ENCODE measurements at places on chromosomes 7 and 10.

GRCh38 chr7:151314401-151314800 is 27.2 kb upstream of the NUB1 start:
- DNase-seq: no peak

- DNase-seq: no peak
Measured at GRCh38 chr7:18530224-18531179, 35.0 kb downstream of the HDAC9 start.

DNA sequence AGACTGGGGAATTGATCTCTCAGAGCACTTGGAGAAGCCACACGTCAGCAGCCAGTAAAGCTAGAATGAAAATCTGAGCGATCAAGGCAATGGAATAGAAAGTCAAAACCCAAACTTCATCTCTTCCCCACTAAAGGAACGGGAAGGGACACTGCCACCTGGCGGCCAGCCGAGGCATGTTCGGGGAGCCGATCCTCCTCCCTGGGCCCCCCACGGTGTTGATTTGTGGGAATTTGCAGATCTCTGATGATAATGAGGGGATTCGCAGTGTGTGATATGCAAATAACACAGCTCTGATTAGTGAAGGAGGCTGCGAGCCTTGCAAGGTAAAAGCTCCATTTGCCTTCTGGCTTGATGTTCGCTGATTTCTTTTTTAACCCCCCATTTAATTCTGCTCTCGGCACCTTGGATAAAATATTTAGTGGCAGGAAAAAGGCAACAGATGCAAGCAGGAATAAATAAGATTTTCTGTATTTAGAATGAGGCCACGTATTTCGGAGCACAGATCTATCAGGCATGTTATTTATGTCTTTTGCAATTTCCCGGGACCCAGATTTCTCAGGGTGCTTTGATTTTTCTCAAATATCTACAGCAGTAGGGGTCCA is 258.6 kb downstream of the PAXIP1 start:
- DNase-seq: no peak

DNA sequence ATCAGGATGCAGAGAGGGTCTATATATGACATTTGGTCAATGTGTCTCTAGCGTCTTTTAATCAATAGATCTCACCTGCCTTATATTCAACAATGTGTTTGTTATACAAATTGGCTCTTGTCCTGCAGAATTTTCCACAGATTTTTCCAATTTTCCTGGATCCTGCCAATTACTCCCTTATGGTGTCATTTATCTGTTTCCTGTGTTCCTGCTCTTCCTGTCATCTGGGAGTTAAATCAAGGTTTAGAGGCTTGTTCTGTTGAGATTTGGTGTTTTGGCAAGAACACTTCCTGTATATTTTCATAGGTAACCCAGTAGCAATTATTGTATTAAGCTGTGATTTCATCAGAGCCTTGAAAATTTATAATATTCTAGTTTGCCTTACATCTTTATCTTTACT is 8.8 kb upstream of the C10orf71 start:
- DNase-seq: no peak

GRCh38 chr10:6363511-6363910 is 160.8 kb downstream of the PFKFB3 start:
- DNase-seq: no peak

DNA sequence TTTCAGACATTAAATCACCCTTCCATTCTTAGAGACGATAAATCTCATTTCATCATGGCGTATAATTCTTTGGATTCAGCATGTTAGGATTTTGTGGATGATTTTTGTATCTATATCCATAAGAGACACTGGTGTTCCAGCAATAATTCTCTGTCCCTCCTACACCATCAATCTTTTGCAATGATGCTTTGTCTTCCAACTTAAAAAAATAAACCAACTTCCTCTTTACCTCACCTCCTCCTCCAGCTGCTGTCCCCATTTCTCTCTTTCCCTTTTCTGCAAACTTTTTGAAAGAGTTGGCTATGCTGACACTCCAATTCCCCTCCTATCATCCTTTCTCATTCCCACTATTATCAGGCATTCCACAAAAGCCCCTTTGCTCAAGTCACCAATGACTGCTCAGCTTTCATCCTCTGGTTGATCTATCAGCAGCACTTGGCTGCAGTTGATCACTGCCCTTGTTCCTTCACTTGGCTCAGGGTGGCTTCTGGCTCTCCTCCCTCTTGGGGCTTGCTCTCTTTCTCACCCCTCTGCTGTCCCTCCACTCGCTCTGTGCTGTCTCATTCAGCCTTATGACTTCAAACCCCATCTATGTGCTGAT is 130.0 kb downstream of the ARHGAP22 start:
- DNase-seq: no peak

- DNase-seq: no peak
Measured at GRCh38 chr10:49153971-49154370, 20.1 kb upstream of the FAM170B start.

DNA sequence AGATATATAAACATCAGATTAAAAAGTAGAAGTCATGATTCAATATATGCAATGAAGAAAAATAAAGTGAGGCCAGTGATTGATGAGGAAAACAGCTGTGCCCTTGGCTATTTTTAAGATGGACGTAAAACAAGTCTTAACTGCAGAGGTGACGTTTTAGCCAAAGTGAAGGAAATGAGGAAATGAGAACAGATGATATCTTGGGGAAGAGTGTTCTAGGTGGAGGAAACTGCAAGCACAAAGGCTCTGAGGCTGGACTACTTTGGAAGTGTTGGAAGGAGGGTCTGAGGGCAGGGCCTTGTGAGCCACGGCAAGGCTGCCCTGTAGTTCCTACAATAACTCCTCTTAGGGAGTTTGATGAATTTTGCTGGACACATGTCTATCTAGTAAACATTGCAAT is 140.5 kb upstream of the AKR1E2 start:
- no peak for DNase-seq

DNA sequence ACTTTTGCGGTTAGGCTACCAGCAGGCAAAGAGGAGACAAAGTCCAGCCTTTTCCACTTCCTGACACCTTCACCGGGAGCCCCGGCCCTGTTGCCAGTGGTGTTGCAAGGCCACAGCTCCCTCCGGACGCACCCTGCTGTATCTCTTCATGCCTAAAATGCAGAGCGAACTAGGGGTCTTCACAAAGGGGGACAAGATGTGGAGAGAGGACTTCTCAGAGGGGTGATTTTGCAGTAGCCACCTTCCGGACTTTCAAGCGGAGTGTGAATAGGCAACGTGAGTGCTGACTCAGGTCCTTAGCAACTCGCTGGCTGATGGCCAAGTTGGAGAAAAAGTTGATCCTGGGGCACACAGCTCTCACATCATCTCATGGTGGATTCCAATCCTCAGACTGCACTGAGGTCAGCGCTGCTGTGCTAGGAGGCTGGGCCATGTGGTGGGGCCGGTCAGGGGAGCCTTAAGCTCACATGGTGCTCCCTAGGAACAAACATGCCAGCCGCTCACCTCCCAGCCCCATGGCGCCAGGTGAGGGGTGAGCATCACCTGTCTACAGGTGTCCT is 166.3 kb downstream of the LCOR start:
- DNase-seq: no peak

DNA sequence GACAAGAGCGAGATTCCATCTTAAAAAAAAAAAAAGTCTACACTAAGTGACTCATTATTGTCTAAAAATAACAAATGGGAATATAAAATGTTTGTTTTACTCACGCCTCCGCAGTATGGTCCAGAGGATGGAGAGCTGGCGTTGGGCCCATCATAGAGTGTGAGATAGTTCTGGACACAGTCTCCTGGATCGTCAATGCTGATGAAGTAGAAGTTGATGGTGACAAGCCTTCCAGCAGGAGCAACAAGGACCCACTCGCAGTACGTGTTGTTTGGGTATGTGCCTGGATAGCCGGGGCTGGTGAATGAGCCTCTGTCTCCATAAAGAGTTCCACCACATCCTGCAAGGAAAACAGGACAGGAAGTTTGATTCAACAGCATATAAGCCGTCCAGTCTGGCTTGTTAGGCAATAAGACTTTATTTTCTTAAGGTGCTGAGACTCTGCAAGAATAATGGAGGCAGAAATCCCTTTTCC is 11.5 kb upstream of the RSU1 start:
- DNase-seq: no peak

DNA sequence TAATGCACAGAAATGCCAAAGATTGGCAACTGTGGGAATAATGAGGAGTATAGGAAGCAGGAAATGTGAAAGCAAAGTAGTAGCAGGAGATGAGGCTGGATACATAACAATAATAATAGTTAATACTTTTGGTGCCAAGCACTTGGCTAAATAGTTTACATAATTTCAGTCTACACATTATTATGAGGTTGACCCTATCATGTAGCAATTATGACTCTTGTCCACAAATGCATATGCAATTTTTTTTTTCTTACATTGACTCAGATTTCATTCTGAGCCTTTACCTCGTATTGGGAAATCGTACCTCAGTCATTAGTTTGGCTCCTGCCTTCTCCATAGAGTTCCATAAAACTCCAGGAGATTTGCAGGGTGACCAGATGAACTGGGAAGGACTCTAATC is 219.9 kb downstream of the SUGCT start:
- DNase-seq: no peak

DNA sequence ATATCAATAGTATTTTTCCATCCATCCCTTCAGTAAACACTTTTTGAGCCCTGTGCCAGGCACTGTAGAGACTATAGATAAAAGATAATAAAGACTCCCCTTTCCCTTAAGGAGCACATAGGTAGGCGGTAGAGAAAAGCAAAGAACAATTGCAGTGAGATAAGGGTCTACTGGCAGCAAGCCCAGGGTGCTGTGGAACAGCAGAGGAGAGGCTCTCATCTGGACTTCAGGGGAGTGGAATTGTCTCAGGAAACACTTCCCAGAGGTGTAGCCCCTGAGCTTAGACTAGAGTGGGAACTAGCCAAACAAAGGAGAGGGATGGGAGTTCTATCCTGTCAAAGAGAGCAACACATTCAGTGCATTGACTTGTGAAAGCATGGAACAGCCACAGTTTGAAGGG is 102.0 kb downstream of the NRF1 start:
- no peak for DNase-seq

All from CD4-positive, alpha-beta T cell treated with Interleukin-10 for 1 hour (primary cell).